ENCODE measurements at places on chromosomes 5 and 9.

GRCh38 chr9:130444565-130445221, at the start of gene ASS1:
ASS1 (plus strand) TSS chr9:130444961; CDS start chr9:130452229, 7,268 bp downstream.
- DNase-seq: peak; percentile 21

DNA sequence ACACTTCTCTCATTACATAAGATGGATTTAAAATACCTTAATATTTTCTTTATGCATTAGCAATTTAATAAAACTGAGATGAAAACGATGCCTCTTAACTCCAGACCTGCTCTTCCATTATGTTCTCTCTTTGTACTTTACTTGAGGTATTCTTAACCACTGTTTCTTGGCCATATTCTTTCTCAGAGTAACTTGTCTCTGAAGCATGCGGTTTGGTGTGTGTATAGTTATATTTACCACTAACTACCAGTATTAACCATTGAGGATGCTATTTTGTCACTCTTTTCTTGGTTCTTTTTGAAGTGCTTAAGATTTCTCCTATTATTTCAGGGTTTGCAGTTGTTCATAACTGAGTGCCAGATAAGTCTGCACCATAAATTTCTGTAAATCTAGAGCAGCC, 17.9 kb downstream of the TMEM167A start:
- DNase-seq: no peak

- DNase-seq: no peak
Observed at GRCh38 chr5:90168399-90168798, 241.2 kb downstream of the CETN3 start.

- DNase-seq: peak; percentile 83
Observed at GRCh38 chr9:89497978-89498851, at the start of gene SEMA4D. SEMA4D (minus strand) TSS chr9:89498113; CDS start chr9:89405456, 92,657 bp downstream.

- DNase-seq: no peak
Observed at GRCh38 chr9:109499631-109500410, 1.7 kb upstream of the PTPN3 start.

DNA sequence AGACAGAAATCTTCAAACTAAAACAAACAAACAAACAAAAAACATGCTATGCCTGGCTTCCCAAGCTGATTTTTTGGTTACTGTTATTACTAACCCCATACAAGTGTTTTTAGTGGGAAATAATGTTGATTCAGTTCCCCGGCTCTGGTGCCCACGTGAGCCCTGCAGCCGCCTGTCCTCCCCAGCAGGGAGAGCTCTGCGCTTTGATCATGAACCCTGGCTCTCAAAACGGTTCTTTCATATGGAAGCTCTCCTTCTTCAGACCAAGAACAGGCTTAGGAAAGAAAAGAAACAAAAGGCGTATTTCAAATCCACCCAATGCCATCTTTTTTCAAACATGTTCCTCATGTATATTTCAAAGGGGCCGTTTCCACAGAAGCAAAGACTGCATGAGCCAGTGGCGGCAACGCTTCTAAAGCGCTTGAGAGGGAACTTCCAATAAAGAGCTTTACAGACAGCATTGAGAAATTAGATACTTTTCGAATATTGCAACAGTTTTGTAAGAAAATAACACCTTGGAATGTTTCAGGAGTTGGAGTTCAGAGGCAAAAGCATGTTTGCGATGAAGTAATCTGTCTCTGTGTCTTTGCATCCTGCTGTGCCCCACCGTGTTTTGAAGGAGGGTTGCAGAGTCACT, 74.8 kb downstream of the ICE1 start:
- peak; percentile 91 for DNase-seq

GRCh38 chr9:20208961-20209371, 413.3 kb downstream of the MLLT3 start:
- no peak for DNase-seq

DNA sequence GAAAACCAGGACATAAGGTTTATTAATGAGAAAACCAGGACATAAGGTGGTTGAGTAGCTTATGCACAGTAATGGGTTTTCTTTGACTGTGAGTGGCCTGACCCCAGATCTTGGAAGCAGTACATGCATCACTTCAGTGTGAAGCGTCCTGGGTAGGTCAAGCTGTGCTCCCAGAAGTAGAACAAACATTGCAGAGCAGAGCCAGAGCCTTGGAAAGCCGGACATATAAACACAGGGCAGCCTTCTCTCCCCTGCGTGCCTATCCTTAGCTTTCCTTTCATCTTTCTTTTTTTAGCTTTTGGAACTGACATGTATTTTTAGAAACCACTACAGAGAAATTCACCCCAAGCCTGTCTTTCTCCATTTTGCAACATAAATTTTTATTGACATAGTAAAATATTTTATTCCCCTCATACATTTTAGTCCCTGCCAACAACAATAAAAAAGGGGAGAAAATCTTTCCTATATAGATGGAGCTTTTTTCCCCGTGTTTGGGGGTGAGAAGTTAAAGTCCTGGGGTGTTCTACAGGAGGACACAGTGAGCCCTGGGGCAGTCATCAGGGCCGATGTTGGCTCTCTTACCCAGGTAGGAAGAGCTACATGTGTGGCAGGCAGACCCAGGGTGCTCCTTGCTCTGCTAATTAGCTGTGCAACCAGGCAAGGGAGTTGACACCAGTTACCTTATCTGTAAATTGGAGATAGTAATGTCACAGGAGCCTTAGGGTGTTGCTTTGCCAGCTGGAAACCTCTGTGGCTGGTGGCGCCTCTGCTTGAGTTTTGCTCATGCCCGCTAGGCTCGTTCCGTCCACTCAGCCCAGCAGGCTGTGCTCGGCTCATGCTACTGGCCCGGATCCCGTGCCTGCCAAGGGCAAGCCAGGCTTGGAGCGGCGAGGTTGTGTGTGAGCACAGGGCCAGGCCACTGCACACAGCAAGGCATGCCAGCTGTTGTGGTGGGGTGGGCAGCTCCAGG, 389.6 kb downstream of the KDM4C start:
- peak; percentile 90 for DNase-seq

DNA sequence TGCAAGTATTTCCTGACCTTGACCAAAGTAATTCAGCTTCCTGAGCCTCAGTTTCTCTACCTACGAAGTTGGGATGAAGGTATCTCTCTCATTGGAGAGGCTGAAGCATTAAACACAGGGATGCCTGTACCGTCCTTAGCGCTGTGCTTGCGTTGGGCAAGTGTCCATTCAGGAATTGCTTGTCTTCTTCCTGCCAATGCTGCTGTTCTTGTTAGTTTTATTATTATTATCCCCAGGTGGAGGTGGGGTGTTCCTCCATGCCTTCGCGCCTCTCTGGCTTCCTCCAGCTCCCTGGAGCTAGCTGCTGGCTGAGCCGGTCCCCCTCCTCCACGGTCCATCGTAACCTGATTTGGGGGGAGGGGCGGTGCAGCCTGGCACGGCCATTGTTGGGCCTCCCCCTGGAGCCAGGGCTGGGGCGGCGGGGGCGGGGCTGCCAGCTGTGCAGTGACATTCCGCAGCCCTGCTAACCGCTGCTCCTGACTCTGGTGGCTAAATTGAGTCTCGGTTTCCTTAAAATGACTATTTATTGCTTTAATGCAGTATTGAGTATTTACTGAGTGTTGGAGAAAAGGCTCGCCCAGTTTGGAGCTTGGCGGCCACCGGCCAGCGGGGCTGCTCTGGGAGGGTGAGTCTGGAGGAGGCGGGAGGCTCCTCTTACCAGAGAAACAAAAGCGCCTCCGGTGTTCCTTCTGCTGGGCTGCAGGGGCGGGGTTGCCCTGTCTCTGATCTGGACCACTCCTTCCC, 51.3 kb downstream of the LMX1B start:
- DNase-seq: no peak

DNA sequence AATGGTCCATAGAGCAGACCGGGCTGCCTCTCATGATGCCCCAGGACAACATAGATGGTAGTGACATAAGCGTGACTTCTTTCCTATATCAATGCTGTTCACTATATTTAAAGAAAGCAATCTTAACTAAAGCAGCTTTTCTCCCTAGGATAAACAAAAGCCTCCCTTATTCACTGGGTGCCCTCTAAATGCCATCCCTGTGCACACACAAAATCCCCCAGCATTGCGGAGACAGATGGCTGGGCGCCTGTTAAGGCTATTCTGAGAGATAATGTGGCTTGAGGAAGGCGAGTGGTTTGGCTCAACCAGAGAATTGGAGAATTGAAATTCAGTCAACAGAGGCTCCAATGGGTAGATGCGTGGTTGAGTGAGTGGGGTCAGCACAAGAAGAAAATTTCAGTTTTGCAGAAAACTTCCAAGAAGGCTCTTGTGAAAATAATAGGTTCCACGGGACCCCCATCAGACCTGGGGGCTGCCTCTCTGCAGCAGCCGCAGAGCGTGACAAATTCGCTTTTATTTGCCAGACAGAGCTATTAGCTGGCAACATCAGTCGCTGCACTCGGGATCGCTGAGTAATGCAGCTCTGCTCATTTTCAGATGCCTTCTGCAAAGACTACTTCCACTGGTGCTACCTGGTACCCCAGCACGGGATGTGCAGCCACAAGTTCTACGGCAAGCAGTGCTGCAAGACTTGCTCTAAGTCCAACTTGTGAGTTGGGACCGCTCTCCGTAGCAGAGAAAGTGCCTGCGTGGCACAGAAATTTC, 103.9 kb upstream of the ICE1 start:
- peak; percentile 71 for DNase-seq

DNA sequence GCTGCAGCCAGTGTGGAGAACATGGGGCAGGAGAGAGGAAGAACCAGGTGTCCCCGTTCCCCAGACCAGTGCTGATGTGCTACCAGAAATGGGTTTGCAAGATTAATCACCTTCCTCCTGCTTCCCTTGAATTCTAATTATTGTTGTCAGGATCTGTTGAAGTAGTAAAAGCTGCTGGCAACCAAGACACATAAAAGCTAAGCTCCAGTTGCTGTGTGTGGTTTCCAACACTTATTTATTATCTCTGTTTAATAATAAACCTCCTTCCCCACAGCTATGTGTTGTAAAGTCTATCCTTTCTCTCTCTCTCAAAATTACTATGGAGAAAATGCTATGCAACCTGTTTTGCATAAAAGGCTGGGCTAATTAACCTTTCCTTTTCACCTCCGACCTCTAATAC, 2.3 kb upstream of the RETREG1 start:
- no peak for DNase-seq

DNA sequence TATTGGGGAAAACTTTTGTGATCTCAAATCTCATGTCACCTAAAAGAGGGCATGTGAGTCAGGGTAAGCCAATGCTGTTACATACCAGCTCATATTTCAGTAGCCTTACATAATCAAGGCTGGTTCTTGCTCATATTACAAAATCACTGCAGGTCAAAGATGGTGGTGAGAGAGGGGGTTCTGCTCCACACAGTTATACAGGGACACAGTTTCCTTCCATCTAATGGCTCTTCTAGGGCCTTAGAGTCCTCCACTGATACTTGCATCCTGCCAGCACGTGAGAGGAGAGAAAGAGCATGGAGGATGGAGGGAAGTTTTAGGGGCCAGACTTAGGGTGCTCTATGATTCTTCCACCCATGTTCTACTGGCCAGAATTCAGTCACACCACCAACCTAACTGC, 130.0 kb downstream of the LIFR start:
- DNase-seq: no peak

GRCh38 chr9:95689669-95690068, 172.9 kb upstream of the PTCH1 start:
- DNase-seq: no peak

DNA sequence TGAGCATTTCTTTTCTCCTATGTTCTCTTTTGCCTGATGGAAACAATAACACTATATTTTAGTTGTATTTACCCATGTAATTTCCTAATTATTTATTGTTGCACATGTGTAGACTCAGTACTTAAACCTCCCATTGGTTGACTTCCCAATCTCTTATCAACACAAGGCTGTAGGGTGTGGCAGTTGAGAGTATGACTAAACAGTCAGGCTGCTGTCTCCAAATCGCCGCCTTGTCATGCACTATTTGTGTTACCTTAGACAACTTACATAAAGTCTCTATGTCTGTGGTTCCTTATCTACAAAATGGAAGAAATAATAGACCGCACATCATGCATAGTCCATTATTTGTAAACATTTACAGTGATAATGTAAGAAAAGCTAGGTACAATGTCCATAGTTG, 68.9 kb upstream of the EFNA5 start:
- DNase-seq: no peak

GRCh38 chr9:125649826-125650225, 57.2 kb downstream of the MAPKAP1 start:
- DNase-seq: no peak

DNA sequence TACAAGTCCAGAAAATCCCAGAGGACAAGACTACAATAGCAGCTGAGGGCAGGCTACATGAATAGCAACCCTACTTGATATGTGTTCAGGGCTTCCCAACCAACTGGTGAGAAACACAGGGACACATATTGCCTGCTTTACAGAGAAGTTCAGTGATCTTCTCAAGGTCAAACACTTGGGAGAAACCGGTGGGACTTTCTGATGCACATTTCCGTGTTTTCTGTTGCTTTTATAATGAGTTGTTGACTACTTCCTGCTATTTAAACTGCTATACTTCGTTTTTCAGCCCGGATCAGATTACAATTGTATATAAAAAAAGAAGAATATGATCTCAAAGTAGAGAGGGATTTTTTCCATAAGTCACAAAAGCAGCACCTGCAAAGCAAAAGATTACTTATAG, 175.1 kb downstream of the SNX18 start:
- DNase-seq: no peak

- no peak for DNase-seq
Observed at GRCh38 chr9:137428841-137429545, 5.8 kb downstream of the NOXA1 start.

DNA sequence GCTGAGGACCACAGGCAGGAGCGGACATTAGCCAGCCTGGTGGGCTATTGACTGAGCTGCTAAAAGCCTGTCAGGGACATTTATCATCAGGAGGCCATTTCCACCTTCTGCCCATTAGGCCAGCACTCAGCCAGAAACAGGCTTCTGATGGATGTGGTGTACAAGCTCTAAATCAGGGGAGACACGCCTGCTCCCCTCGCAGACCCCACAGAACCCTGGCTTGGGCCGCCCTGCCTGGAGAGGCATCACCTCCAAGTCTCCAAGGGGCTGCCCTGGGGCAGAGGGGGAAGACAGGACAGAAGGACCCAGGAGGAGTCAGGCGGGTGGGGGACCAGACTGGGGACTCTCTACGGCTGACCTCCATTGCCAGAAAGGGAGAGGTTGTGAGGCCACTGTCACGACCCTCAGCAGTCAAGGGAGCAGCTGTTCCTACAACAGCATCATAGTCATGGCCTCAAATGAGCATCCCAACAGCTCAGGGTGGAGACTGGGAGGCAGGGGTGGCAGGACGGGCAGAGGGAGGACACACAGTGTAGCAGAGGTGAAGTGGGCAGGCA, 24.0 kb upstream of the TRIM14 start:
- DNase-seq: peak; percentile 26

- DNase-seq: no peak
Observed at GRCh38 chr9:93357649-93358048, 93.8 kb upstream of the FAM120A start.

- DNase-seq: no peak
Observed at GRCh38 chr9:124754289-124754688, 16.8 kb downstream of the NR6A1 start.

DNA sequence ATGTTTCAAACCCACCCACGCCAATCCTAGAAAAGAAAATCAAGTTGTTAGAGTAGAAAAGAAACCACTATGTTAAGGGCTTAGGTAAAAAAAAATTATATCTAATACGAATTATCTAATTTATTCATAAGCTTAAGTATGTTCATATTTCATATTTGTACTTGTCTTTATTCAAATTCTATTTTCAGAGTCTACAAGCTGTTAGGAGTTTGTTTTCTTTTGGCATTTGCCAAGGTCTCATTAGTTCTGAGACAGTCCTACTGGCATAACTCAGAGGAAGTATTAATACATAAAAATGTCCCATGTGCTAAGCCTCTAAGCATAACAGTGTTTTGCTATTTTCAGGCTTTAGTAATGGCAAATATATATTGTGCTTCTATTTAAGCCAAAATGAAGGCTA, 57.6 kb downstream of the STARD4 start:
- peak; percentile 47 for DNase-seq
